HS-5 (cell line): ENCODE measurements at places on chromosomes 7 and 10.

DNA sequence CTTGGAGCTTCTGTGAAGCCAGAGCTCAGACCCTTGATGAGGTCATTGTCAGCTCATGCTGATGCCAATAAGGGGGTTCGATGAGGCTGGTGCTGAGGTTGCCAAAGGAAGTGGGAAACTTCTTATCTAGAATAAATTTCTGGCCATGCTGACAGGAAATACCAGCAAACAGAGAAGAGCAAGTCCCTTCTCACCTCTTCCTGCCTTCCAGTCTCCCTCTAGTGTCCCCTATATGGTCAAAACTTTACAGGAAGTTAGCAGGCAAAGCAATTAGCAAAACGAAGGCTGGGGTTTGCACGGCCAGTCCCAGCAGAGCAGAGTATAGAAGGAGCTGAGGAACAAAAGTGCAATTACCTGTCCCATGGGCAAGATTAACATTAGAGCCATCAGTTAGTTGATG, 15.1 kb upstream of the NEUROG3 start:
- DNase-seq = no peak

DNA sequence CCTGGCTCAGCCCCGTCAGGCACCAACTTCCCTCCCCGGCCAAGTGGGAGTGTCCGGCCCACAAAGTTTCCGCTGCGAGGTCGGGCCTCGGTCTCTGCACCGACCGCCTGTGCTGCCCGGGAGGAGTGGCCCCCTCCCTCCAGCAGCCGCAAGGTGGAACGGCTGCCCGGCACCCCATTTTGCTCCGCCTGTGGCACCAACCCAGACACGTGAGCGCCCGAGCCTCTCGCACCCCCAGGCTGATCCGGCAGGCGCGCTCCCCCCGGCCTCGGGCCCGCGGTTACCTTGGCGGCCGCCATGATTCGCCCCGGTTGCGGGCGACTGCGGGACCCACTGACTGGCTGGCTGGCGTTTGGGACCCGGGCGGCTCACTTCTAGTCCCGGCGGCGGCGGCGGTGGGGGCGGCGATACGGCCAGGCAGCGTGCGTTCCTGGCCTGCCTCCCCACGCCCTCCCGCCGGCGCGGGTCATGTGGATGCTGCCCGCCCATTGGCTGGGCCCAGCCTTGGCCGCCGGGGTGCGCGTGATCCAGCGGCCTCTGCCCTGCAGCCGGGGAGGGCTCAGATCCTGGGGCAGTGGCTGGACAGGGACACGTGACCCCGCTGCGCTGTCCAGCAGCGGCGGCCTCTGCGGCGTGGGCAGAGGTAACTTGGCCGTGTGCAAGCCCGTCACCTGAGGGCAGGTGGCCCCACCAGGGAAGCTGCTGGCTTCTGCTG, at the start of gene SLC25A13:
Gene SLC25A13, minus strand, starts transcription at position 441 of the 715 bp plus-strand sequence. Its CDS starts 142 bp downstream, at position 299.
- peak; percentile 34 for DNase-seq

DNA sequence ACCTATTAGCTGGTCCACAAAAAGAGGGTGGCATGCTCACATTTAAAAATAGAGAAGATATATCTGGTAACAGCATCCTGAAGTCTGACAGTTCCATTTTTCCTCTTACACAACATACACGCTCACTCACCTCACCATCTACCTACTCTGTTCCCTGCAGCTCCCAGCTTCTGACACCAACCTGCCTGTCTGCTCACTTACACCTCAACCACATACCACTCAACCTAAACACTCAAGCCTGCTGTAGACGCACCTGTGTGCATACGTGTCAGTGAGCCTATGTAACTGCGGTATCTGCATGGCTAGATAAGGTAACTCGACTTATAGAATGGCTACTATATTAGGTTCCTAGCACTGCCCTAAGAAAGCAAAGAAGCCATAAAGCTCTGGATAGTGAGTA, 174.9 kb downstream of the DGKI start:
- DNase-seq = no peak

DNA sequence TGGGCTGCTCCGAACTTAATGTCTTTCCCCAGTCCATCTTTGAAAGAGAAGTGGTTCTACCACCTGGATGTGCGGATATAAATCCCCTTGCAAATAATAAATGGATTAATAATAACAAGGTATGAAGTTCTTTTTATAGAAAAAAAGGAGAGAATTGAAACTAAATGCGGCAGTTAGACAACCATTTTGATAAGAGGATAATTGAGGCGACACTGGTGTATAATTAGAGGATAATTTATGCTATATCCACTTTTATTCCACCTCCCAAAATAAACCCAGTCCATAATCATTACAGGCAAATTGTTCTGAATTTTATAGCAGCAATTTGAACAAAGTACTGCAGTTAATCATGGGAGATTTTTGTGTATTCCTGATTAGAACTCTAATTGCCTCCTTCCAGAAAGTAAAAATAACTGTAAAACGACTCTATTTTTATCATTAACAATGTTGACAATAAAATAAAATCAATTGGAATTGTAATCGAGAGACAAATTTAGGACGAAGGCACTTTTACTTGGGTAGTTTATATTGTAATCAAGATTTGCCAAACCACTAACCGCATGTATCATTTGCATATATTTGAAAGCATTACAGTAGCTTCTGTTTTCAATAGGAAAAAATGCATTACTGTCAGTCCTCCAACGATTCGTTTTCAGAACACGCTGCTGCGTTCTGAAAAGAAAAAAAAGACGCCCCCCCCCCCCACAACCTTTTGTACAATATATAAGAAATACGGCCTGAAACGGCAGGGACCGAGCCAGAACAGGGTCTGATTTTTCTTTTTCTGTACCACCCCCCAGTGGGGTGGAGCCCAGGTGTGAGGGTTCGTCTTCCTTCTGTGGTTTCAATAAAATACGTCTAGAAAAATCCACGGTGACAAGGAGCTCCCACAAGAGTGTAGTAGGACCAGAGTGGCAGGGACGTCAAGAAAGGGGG, 838 bp upstream of the DLX6 start:
- DNase-seq = no peak
